ENCODE measurements at places on chromosomes 11 and 22.

- no peak for DNase-seq
These were observed 25.8 kb downstream of the XRRA1 start for GRCh38 chr11:74923125-74923524.

- no peak for DNase-seq
These were observed 3.0 kb upstream of the MYBPC3 start for GRCh38 chr11:47355283-47356128.

GRCh38 chr11:112697391-112698178 lies 263.6 kb upstream of the NCAM1 start:
- no peak for DNase-seq

DNA sequence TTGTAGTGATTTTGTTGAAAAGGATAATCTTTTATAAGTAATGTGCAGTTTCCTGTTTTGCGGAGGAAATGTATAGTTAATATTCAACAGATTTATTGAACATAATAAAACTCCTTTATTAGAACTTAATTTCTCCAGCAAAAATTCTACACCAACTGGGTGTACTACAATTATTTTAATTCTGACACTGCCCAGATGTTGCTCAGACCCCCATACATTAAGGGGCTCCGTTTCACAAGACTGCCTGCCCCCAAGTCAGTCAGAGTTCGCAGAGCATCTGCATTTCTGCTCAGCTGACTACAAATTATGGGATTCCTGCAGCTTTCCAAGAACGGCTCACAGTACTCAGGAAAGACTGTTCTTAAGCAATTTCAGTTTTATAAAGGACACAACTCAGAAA lies 6.2 kb downstream of the CEP57 start:
- DNase-seq: no peak

GRCh38 chr22:49699928-49700498 lies 127.7 kb downstream of the BRD1 start:
- no peak for DNase-seq

DNA sequence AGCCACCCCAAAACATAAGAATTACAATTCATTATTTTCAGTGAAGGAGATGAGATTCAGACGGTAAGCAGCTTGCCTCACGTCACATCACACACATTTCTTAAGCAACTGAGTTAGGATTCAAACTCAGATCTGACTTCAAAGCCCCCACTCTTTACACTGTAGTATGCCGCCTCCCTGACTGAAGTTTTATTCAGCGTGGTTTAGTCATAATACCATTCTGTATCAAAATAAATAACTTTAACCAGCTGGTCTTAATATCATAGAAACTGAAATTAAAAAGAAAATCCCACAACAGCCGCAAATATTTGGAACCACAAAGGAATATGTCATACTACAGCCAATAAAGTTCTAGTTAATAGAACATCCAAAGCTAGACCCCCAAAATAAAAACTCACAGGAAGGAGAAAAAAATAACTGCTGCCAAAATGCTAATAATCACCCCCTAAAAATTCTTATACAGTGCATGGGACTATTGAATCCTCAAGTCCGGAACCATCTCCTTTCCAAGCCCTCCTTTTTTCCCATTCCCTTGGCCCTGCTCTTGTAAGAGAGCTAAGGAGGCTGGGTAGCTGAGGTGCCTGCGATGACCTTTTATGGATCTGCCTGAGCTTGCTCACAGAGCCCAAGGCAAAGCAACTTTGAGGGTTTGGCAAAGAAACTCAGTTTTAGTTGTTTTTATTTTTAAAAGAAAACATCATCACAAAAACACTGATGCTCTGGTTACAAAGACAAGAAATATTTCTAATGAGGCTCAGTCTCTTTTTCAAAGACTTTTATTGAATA lies 334.5 kb downstream of the TTC28 start:
- no peak for DNase-seq

DNA sequence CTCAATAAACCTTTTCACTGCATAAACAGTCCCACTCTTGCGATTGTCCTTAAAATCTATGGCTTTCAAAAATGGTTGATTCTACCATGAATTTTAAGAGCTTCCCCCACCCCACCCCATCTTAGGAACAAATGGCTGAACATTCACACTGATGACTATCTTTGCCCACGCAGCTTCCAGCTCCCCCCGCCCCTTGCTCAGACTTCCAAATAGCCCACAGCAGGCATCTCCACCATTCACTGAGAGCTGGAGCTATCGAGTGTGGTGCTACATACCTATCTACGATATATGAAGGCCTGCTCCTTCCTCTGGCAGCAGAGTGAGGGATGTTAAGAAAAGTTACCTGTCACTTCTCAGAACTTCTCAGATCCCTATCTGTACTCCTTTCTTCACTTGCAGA lies 26.7 kb downstream of the EIF3F start:
- DNase-seq: no peak

DNA sequence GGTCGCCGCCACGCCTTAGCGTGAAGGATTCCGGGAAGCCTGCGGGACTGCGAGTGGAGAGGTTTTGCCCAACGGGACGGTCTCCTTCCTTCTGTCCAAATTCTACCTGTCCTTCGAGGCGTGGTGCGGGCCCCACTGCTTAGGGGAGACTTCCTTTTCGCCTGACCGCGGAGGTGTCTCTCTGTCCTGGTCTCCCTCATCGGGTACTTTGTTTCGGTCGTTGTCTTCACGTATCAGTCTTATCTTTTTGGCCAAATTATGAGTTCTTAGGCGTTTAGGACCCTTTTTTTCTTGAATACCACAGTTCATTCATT lies 388 bp downstream of the HINFP start:
- DNase-seq: no peak

GRCh38 chr11:8039530-8040260 lies 41.3 kb upstream of the TUB start:
- DNase-seq: no peak

DNA sequence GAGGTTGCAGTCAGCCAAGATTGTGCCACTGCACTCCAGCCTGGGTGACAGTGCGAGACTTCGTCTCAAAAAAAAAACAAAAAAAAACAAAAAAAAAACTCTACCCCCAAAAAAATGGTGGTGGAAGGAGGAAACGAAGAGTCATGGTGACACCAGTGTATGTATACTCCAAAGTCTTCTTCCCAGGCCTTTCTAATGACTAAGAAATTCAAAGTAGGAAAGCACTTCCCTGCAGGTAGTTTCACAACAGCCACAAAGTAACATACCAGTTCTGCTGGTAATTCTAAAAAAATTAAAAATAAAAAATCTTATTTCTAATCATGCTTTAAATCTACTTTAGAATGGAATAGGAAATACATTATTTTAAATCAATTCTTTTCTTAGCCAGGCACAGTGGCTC lies 72.6 kb downstream of the DENND5A start:
- no peak for DNase-seq

- no peak for DNase-seq
These were observed 13.1 kb downstream of the PACS1 start for GRCh38 chr11:66082946-66083698.

- no peak for DNase-seq
These were observed 435.3 kb downstream of the NELL1 start for GRCh38 chr11:21104641-21105040.

DNA sequence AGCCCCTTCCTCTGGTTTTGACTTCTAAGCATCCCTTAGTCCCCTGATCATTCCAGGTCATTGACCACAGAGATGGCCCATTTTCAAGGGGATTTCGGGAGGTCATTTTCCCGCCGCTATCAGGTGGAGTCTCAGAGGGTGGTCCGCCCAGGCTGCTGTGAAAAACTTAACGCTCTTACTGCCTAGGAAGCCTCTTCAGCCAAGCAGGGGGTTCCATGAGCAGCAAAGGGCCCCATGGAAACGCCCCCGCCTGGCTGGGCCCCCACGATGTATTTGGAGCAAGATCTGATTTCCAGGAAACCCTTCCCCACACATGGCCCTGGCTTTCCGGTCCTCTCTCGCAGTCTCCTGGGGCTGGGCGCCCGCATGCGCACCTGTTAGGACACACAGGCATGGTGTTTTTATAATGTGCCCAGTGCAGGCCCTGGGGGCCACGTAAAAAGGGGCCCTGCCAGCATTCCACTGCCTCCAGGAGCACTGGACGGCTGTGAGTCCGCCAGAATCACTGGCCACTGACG lies 32.5 kb downstream of the ANO1 start:
- DNase-seq: no peak

GRCh38 chr22:17120281-17120680 lies 879 bp downstream of the TMEM121B start:
- DNase-seq: peak; percentile 32

GRCh38 chr11:30956751-30957150 lies 370.6 kb upstream of the MPPED2 start:
- no peak for DNase-seq

GRCh38 chr11:66466225-66467033 lies at the start of gene PELI3:
TSS of gene PELI3 (plus strand) at chr11:66466905. CDS start at chr11:66468129, 1,224 bp downstream.
- DNase-seq: peak; percentile 88

DNA sequence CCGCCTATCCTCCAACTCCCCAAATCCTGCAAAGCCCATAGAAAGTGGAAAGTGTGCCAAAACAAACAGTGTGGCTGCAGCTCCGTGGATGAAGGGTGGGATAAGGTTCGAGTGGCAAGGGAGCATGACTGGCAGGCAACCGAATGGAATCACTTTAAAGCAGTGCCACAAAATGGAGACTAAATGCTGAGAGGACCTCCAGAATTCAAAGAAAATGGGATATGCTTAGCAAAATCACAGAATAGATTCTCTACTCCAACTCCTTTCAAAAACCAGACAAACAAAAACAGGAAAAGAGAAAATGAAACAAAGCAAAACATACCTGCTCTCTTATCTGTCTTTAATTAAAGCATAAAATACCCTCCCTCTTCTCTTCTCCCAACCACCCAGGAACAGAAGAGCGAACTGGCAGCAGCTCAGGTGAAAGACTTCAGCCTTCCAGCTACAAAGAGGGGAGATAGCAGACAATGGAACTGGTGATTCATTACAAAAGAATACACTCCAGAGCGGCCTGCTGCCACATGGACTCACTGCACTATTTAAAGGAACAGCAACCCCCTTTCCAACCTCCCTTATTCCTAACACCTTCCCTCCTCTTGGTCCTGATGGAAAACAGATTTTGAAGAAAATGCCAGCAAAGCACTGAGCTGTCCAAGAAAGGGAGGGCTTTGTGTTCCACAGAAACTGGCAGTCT lies 118.5 kb downstream of the APOL5 start:
- DNase-seq: no peak

DNA sequence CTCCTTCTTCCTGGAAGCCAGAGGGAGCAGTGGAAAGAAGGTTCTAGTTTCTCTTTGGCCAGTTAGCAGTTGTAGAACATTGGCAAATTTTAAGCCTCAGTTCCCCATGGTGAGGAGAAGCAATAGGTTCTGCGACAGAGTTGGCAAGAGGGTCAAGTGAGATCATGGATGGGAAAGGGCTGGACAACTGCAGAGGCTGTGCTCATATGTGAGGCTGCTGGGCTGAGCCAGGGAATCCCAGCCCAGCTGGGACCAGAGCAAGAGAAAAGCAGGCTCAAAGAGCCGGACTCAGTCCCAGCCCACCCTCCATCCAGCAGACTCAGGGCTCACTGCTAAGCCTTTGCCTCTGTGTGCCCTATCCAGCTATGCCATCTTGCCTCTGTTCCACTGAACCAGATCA lies 66.8 kb upstream of the MYOD1 start:
- no peak for DNase-seq

- no peak for DNase-seq
These were observed 395.6 kb downstream of the LARGE1 start for GRCh38 chr22:33524511-33525260.

DNA sequence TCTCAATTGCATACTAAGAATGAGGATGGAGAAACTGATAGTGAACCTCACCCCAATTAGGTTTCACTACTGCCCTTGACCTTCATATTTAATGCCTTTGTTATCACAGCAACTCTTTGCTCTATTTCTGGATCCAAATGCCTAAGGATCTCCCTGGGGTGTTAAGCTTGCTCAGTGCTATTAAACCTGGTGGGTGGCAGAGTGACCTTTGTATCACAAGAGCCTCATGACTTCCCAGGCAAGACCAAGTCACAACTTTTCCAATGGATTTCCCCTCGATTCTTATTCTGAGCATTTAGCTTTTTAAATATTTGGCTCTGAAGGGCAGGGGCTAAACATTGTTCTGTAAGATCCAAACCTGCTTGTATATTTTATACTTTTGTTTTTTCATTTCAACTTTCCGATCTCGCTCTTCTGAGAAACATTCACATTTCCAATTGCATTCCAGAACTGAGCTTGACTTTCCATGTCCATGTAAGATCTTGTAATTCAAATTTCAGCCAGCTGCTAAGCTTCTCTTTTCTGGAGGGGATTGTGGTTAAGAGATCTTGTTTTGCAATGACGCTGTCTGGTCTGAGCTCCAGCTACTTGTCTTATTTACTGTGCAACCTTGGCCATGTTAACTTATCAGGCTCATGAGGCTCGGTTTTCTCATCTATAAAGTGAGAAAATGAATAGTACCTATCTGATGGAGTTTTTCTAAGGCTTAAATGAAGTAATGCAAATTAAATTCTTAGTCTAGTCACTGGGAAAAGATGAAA lies 6.4 kb upstream of the EHF start:
- DNase-seq: no peak

DNA sequence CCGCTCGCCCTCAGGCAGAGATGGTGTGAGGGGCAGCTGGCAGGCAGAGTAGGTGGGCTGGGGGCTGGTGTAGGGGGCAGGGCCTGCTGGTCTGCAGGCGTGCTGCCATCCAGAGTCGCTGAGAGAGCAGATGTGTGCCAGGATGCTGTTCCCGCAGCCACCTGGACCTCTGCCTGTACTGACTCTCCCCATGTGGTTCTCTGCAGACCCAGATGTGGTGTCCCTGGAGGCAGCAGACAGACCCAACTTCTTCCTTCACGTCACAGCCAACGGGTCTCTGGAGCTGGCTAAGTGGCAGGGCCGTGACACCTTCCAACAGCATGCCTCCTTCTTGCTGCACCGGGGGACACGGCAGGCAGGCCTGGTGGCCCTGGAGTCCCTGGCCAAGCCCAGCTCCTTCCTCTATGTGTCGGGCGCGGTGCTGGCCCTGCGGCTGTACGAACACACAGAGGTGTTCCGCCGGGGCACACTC lies 58.6 kb downstream of the OTOG start:
- DNase-seq: no peak

GRCh38 chr22:42621505-42622002 lies 6.9 kb upstream of the POLDIP3 start:
- DNase-seq: peak; percentile 27

GRCh38 chr11:1959786-1960185 lies 12.7 kb downstream of the MRPL23 start:
- no peak for DNase-seq

DNA sequence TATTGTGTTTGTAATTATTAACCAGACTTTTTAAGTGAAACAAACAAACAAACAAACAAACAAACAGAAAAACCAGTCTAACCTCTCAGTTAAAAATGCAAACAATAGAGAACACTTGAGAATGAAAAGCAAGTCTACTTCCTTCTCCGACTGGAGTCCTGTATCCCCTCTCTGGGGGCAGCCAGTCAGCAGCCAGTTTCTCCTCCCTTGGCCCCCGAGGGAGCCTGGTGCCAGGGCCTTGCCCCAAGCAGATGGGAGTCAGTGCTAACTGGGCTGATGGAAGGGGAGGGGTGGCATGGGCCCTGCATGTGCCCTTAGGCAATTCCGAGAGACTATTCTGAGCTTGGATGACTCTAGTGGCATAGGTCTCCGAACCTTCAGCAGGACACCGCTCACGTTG lies 137.2 kb downstream of the GRIK4 start:
- no peak for DNase-seq

- no peak for DNase-seq
These were observed 353.8 kb downstream of the TMEM135 start for GRCh38 chr11:87391496-87391895.

GRCh38 chr11:112172362-112172994 lies 2.8 kb upstream of the BCO2 start:
- no peak for DNase-seq

- no peak for DNase-seq
These were observed 2.8 kb upstream of the CDC42EP1 start for GRCh38 chr22:37557321-37558001.

- peak; percentile 34 for DNase-seq
These were observed 33.4 kb upstream of the SORL1 start for GRCh38 chr11:121418625-121419114.

Data from activated T-helper 1 cell treated with Interleukin-2 at 50 U/mL for 16 hours (primary cell).